SJSA1 (cell line): ENCODE measurements at places on chromosomes 1 and 21.
A peak's percentile ranks its signal among the peaks of the same experiment; 100 is the strongest.

DNA sequence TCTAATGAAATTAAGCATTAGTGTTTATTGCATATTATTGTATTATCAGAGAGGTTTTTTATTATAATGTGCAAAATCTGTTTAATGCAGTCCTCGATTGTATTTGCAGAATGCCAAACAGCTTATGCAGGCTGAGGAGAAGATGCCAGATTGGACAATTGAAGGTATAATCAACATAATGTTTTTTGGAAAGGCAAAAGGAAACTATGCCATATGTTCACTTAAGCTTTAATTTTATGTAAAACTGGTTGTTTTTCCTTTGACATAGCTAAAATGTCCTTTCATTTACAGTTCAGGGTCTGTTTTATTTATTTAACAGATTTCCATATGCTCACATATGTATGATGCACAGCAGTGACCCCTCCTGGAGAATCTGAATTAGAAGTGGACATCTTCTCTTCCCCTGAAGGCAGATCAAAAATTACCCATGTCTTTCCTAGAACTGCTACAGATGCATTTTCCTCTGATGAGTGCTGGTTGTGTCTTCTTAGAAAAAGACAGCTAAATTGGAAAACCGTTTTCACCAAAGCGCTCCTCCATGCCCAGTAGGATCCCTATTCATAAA, 143.5 kb upstream of the USH2A start:
- no peaks in the 10 kb centered on the region for H3K4me1 ChIP-seq
- H3K4me3 ChIP-seq, result no peak overlapping the region
- no peaks in the 10 kb centered on the region for H3K36me3 ChIP-seq

DNA sequence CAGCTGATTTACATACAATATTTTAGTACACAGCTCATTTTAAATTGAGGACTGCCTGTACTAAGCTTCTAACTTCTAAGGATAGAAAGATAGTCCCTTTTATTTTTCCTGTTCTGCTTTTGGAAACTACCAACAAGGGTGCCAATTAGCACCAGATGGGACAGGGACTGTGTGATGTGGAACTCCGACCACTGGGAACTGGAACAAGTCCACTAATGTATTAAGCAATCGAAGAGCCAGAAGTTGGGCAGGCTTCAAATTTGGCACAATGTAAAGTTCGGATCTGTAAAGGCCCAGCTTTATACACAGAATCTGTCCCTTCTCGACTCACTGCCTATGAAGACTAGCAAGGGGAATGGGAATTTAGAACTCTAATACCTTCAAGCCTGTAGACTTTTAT, 149.3 kb downstream of the ZC3H11B start:
- H3K4me1 ChIP-seq, result peaks cover 31% of the 10 kb centered on the region
- H3K27me3 ChIP-seq, result no peaks in the 10 kb centered on the region
- H3K4me3 ChIP-seq, result no peak overlapping the region

DNA sequence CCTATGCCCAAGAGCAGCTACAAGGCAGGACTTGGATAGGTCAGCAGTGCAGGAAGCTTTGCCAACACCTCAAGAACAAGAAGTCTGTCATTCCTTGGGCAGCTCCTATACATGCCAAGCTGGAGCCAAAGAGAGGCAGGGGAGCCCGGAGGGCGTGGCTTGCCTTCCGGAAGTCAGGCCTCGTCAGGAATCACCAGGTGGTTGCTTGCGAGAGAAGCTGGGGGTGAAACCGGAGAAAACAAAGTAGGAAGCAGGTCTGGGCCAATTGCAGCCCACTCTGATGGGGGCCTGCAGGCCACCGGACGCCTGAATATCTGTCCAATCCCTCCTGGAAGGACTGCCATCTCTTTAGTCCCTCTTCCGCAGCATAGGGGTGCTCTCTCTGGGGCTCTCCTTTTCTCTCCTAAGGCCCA, 794 bp upstream of the FAM76A start:
- H3K36me3 ChIP-seq, result peaks cover 7% of the 10 kb centered on the region; the same call in 1 of the 2 replicates
- peak overlapping the region; percentile 74 for H3K4me3 ChIP-seq
- no peaks in the 10 kb centered on the region for H3K27me3 ChIP-seq
- no peak for DNase-seq
- H3K4me1 ChIP-seq, result peaks cover 10% of the 10 kb centered on the region

GRCh38 chr1:63758791-63759190, 15.0 kb upstream of the ROR1 start:
- DNase-seq, result no peak
- H3K27ac ChIP-seq, result no peak overlapping the region
- H3K4me3 ChIP-seq, result no peak overlapping the region
